ENCODE measurements at places on chromosomes 2 and 18. TPM values are rescaled to one million over a fixed set of nuclear protein-coding genes. Genes with fewer than 3 reads are reported as not detected.
A peak's percentile ranks its signal among the peaks of the same experiment; 100 is the strongest.

- no peak for DNase-seq
These were observed 188.8 kb downstream of the PTPRM start for GRCh38 chr18:7755753-7756475.

DNA sequence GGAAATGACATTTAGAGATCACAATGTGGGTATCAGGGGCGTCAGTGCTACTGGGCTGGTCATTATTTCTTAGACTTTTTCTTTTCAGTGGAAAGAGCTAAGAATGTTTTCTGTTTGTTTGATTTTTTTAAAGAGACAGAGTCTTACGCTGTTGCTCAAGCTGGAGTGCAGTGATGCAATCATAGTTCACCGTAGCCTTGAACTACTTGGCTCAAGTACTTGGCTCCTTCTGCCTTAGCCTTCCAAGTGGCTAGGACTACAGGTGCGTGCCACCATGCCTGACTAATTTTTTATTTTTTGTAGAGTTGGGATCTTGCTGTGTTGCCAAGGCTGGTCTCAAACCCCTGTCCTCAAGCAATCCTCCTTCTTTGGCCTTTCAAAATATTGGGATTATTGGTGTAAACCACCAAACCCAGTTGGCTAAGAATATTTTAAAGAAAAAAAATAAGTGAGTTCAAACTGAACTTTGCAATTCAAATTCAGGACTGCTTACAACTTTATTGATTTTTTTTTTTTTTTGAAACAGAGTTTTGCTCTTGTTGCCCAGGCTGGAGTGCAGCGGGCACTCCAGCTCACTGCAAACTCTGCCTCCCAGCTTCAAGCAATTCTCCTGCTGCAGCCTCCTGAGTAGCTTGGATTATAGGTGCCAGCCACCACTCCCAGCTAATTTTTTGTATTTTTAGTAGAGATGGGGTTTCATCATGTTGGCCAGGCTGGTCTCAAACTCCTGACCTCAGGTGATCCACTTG, 154.2 kb downstream of the MIB1 start:
- no peak for DNase-seq

DNA sequence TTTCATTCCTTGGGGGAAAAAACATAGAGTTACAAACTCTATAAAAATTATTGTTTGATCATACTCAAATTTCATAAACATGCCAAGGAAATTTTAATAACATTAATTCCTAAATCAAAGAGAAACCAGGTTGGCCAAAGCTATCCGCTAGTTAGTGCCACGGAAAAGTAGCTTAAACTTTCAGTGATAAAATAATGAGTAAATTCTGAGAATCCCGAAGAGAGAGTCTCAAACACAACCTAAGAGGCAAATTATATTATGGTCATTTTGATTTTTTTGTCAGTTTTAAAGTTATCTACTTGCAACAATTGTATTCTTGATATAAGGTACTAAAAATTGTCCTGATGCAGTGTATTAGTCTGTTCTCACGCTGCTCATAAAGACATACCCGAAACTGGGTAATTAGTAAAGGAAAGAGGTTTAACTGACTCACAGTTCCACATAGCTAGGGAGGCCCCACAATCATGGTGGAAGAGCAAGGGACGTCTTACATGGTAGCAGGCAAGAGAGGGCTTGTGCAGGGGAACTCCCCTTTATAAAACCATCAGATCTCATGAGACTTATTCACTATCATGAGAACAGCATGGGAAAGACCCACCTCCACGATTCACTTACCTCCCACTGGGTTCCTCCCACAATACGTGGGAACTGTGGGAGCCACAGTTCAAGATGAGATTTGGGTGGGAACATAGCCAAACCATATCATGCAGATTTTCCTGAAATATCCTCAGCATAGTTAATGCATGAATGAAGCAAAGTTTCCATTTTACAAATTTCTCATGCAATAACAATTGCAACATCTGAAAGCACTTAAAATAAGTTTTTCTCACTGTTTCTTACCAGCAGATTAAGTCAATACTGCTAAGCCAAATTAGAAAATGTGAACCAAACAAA, 205.9 kb upstream of the STK17B start:
- DNase-seq: no peak

Gene ALPP
- not detected for total RNA-seq

- peak; percentile 14 for DNase-seq
These were observed 47.6 kb downstream of the TNS1 start for GRCh38 chr2:217954971-217955740.
